Endothelial cell of umbilical vein (primary cell): ENCODE measurements at places on chromosomes 16 and 17.

GRCh38 chr17:68605914-68606313, 4.7 kb upstream of the FAM20A start:
- DNase-seq = no peak
- H3K27ac ChIP-seq = no peak overlapping the region
- H3K4me1 ChIP-seq = no peaks in the 10 kb centered on the region
- H3K4me3 ChIP-seq = no peak overlapping the region
- peaks cover 26% of the 10 kb centered on the region for H3K27me3 ChIP-seq

DNA sequence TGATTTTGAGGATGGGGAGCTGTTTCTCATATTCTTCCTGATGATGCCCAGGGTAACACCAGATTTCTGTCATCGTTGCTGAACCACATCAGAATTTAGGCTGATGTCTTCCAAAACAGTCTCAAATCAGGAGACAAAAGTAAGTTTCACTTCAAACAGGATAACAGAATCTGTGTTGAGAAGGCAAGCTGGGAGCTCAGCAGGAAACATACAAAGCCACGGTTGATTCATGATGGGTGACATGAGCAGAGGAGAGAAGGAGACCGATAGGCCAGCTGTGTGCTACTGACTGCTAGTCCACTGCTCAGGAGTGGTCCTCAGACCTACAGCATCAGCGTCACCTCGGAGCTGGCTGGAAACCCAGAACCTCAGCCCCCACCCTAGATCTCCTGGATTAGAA, 62.9 kb upstream of the RCVRN start:
- no peak for DNase-seq
- no peaks in the 10 kb centered on the region for H3K4me1 ChIP-seq
- no peaks in the 10 kb centered on the region for H3K27me3 ChIP-seq
- no peak overlapping the region for H3K4me3 ChIP-seq

GRCh38 chr17:57317079-57317478, 60.8 kb downstream of the MSI2 start:
- H3K27me3 ChIP-seq = no peaks in the 10 kb centered on the region
- DNase-seq = no peak
- no peak overlapping the region for H3K4me3 ChIP-seq
- no peaks in the 10 kb centered on the region for H3K36me3 ChIP-seq

DNA sequence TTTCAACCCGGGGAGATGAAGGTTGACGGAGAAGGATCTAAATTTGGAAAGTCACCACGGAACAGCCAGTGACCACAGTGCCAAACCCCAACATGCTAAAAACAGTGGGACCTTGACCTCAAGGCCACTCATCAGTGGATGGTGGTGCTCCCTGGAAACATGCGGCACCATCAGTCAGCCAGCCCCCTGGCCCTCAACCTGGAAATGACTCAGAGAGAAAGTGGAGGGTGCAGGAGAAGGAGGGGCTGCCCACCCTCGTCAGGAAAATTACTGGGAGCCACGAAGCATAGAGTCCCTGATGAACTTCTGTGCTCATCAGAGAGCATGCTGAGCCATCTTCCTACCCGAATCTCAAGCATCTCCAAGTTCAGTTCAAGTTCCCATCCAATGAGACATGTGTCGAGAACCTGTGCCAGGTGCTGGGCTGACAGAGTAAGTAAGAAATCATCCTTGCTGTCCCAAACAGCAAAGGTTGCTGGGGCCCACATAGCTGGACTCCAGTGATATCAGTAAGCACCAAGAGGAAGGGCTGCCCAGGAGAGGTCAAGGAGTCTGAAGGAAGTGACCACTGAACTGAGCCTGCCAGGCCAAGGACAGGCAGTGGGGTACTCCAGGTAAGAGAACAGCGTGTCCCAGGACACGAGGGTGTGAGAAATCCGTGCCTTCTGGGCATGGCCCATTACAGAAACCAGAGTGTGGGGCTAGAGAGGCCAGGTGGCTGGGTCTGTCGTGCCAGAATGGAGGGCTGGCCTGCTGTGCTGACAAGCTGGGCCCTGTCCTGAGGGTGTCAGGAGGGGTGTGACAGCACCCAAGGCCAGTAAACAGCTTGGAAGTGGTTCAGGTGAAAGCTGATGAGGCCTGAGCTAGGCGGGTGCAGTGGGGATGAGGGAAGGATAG, 5.2 kb downstream of the PECAM1 start:
- no peaks in the 10 kb centered on the region for H3K27me3 ChIP-seq
- peak overlapping the region; percentile 98 for H3K27ac ChIP-seq
- DNase-seq = peak; percentile 96
- peak overlapping the region; percentile 27 for H3K4me3 ChIP-seq
- H3K4me1 ChIP-seq = peaks cover 73% of the 10 kb centered on the region

- H3K36me3 ChIP-seq = no peaks in the 10 kb centered on the region
- H3K4me1 ChIP-seq = peaks cover 12% of the 10 kb centered on the region
- no peak overlapping the region for H3K4me3 ChIP-seq
Measured at GRCh38 chr16:1330260-1330914, 3.1 kb upstream of the BAIAP3 start.

DNA sequence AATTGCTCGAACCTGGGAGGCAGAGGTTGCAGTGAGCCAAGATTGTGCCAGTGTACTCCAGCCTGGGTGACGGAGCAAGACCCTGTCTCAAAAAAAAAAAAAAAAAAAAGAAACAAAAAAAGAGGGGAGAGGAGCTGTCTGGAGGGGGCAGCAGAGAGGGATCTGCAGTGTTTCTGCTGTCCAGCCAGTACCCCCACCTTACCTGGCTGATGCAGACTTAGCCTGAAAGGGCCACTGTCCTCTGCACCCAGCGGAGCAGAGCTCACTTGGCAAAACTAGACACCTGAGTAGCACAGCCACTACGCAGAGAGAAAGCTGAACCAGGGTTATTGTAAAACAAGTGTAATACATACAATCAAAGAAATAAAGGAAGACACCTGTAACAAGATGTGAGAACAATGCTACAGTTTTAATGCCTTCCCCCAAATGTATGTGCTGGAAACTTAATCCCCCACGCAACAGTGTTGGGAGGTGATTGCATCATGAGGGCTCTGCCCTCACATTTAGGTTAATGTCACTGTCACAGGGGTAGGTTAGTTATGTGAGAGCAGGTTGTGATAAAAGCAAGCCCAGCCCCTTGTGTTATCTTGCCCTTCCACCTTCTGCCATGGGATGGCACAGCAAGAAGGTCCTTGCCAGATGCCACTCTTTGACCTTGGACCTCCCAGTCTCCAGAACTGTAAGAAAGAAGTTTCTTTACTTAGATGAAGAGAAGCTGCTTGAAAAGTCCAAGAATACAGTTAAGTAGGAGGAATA, 211.2 kb downstream of the RPTOR start:
- H3K27me3 ChIP-seq = no peaks in the 10 kb centered on the region
- no peaks in the 10 kb centered on the region for H3K36me3 ChIP-seq
- no peak for DNase-seq
- no peak overlapping the region for H3K4me3 ChIP-seq
- no peak overlapping the region for H3K27ac ChIP-seq
